ENCODE measurements at places on chromosomes 11 and 22. TPM values are rescaled to one million over a fixed set of nuclear protein-coding genes. Genes with fewer than 3 reads are reported as not detected.

Gene DAGLA
- total RNA-seq, result 5.5 TPM

Gene ARHGAP8
- total RNA-seq, result 1.3 TPM

DNA sequence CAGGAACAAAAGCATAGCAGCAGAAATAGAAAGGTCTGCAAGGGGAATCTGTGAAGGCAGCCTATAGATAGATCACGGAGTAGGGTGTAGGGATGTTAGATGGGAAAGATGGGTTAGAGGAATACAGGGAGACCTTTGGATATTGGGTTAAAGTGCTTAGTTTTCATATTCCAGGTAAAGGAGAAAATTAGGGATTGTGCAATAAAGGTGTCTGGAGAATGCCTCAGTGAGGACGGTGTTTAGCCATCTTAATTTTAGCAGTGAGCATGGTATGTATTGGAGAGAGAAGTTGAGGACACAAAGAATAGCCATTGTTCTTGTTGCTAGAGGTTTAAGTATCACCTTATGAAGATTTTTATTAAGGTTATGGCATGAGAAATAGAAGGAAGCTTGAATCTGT lies 17.7 kb downstream of the GAS2 start:
- DNase-seq, result no peak

DNA sequence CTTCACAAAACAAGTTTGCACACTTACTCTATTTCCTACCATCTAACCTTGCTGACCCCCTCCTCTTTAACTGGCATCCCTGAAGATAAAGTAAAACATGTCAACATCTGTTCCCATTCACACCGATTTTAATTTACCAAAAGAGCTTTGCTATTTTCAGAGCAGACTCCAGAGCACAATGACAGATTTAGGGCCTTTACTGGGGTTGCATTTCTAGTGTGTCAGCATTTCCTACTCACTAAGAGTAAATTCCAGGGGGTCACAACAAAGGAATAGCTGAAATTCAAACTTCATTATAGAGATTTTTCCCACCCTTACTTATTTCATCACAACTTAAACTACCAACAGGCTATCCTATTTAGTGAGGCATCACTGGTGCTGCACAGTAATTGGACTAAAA lies 60.8 kb downstream of the SOX6 start:
- DNase-seq, result no peak

GRCh38 chr11:117658809-117659208 lies 138.2 kb downstream of the DSCAML1 start:
- no peak for DNase-seq

Gene SHANK3
- total RNA-seq, result 10.1 TPM

DNA sequence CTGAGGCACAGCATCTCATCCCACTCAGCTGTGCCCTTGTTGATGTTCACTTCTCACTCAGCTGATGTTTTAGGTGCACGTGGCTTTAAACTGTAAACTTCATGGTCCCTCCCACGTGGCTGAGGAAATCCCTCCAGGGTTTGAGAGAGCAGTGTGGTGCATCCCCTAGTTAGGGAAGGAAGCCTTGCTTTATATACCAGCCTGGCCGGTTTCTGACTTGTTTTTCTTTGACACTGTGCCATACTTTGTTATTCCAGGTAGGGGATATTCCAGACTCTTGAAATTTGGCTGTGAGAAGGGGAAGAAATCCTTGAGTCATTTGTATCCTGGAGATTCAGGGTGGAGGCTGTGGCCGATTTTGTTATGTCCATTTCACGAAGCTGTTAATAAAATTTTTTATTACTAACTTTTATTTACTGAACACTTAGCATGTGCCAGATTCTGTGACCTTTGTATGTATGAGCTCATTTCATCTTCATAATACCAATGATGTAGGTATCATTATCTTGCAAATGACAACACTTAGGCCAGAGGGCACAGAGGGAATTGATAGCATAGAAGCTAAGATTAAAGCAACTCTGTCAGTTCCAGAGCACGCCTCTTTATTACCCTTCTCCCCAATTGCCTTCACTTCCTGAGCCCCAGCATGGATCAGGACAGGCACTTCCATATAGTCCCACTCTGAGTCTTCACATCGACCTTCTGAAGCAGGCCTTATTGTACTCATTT lies 116.6 kb downstream of the NAV2 start:
- no peak for DNase-seq

Gene TRIM51
- total RNA-seq, result not detected

- DNase-seq, result no peak
Measured at GRCh38 chr22:34588871-34589545, 476.9 kb upstream of the ISX start.

DNA sequence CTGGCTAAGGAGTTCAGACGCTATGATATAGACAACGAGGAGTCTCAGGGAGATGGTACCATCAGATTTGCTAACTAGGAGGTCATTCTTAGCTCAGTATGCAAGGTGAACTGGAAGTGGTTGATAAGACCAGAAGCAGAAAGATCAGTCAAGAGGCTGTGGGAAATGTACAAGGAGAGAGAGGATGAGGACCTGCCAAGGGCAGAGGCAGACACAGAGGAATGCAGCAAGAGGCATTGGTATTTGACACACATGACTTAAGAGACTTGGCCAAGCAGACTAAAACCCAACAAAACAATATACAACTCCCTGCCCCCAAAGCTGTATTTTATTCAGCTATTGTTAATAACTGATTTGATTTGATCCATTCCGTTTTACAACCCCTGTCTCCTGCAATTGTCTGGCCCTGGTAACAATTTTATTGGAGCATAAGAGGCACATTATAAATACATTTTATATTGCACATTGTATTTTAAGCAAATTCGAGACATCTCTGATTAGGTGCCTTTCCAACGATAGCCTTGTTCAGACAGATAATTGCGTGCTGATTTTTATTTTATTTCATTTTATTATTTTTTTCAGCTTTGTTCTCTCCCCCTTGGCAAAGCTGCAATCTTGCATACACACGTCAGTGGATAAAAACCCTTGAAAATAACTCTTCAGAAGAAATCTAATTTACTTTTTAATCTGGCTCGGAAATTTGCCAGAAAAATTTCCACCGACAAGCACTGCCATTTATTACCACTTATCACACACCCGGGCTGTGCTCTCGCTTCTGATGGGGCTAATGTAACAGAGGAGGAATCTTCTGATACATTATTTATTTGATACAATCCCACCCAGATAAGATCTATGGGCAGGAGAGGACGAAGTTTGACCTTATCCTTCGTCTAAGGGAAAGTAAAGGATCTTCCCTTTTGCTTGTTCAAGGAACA lies 237.8 kb downstream of the NXPE2 start:
- DNase-seq, result no peak

GRCh38 chr22:30305519-30305905 lies 16.2 kb upstream of the CASTOR1 start:
- DNase-seq, result no peak

DNA sequence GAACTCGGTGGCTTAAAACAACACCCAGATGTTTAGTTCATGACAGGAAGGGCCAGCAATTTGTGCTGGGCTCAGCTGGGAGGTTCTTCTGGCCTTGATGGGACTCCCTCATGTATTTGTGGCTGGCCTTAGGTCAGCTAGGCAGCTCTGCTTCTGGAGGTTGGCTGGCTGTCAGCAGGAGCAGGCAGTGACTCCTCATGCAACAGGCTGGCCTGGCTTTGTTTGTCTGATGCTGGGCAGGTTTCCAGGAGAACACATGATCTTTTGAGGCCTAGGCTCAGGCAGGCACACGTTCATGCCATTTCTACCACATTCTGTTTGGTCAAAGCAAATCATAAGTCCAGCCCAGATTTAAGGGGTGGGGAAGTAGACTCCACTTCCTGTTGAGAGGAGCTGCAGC lies 571.2 kb downstream of the TBC1D22A start:
- DNase-seq, result peak; percentile 49

Gene KCTD14
- 1.0 TPM for total RNA-seq

DNA sequence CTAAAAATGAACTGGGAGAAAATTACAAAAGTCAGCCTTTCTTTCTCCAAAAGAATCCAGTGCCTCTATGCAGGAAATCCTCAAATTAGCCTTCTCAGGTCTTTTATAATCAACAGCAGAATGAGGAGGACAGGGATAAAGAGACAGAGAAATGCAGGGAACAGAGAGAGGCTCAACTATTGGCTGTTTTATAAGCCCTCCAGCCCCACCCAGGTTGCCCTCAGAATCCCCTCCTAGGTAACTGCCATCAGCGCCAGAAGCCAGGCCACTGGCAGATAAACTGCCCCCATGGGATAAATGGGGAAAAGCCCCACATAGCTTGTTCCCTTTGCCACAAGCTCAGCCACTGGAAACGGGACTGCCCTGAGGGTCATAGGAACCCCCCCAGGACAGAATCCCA lies 10.9 kb upstream of the HMOX1 start:
- DNase-seq, result no peak

GRCh38 chr11:16912692-16913111 lies 101.5 kb downstream of the PLEKHA7 start:
- no peak for DNase-seq

GRCh38 chr11:56906683-56907148 lies 82.0 kb upstream of the OR5AK2 start:
- no peak for DNase-seq

Gene OMP
- 0.67 TPM for total RNA-seq

DNA sequence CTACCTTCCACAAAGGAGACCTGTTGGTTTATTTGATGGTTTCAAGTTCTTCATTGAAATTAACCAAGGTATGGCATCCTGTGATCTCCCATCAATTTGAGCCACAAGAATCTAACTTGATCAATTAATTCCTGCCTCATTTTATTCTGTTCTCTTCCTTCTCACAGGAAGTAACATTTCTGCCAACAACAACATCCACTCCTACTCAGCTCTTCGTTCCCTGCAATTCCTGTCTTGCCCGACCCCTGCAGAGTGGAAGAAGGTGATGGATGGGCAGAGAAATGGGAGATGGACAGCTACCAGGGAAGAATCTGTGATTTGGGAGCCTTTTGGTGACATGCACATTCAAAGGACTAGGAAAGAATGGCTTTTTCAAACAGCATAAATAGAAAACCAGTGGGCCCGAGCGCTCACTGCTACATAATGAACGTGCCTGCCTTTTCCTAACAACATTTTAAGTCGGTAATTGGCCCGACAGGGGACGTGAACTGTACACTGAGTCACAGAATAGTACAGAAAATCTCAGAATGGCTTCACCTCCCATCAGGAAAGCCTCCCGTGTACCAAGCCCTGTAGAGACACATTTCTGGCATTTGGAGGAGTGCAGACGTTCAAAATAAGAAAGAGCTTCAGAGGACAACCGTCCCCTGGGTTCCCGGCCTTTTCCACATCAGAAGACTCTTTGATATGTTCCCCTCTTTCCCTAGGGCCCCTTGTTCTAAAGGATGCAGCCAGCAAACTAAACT lies 112.6 kb upstream of the SEZ6L start:
- DNase-seq, result no peak

DNA sequence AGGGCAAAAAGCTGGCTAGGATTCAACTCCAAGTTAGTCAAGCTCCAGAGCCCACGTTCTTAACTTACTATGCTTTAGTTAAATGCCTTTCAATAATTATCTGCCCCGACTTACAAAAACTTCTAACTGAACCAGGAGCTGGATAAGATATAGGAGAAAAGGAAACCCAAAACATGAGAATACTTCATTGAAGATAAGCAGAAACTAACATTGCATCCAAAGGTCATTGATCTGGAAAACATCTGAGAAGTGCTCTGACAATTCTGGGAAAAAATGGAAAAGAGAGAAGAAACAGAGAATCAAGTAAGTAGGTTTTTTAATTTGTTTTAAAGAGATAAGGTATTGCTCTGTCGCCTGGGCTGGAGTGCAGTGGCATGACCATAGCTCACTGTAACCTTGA lies 27.2 kb downstream of the ACAT1 start:
- DNase-seq, result no peak

DNA sequence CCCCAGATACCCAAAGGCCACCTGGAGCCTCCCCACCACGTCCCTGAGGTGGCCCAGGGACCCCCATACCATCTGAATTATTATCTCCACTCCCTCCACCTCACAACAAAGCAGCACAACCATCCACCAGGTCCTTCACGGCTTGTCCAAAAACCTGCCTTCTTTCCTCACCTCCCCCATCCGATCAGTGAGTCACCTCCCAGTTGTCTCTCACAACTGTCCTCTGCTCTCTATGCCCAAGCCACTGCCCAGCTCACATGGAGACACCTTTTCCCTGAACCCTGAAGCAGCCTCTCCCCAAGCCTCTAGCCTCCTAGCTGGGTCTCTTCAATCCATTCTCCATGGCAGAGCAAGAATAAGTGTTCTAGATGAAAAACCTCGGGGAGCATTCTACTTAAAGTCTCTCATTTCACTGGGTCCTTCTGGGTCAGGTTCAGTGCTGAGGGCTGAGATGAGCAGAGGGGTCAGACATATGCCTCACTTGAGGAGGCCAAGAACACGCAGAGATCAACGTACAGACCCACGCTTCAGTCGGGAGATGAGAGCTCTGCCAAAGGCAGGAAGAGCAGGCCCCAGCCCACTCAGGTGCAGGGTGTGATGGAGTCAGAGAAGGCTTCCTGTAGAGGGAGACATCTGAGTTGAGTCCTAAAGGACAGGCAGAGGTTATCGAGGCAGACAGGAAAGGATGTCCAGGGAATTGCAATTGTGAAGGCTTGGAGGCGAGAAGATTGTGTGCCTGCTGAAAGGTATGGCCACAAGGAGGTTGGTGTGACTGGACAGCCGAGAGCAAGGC lies 74.7 kb downstream of the PDE2A start:
- DNase-seq, result no peak

Gene MMP8
- not detected for total RNA-seq

DNA sequence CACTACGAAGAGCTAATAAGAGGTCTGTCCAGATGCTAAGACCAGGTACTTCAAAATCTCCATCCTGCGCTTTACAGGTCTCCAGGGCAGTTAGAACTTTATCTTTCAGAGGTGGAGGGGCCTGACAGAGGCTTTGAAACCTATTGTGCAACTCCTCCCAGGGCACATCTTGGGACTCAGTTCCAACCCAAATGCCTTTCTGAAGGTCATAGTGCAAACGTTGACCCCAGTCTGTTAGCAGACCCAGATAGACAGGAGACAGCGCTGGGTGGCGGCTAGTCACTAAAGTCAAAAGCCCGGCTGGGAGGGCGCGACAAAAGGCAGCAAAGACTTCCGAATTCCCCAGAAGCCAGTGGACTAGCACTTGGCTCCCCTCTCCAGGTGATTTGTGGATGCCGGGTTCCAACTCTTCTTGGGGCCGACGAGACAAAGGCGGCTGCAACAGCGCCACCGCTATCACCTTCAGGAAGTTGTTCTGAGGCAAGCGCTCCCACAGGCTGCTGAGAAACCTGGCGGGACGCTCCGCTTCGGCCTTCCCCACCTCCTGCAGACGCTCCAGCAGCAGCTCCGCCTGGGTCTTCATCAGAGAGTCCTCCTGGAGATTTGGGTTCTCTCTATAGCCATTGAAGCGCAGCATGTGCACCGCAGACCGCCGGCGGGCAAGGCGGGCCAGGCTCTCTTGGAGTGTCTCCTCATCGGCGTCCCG lies 728 bp downstream of the FANCF start:
- DNase-seq, result peak; percentile 55

GRCh38 chr11:121841487-121842191 lies 274.4 kb downstream of the BLID start:
- DNase-seq, result peak; percentile 92

Gene CCDC89
- total RNA-seq, result 0.30 TPM

Gene FGF19
- not detected for total RNA-seq

- no peak for DNase-seq
Measured at GRCh38 chr11:39786682-39787081, 1672.8 kb downstream of the LRRC4C start.
